ENCODE measurements at places on chromosomes 3 and 15.

DNA sequence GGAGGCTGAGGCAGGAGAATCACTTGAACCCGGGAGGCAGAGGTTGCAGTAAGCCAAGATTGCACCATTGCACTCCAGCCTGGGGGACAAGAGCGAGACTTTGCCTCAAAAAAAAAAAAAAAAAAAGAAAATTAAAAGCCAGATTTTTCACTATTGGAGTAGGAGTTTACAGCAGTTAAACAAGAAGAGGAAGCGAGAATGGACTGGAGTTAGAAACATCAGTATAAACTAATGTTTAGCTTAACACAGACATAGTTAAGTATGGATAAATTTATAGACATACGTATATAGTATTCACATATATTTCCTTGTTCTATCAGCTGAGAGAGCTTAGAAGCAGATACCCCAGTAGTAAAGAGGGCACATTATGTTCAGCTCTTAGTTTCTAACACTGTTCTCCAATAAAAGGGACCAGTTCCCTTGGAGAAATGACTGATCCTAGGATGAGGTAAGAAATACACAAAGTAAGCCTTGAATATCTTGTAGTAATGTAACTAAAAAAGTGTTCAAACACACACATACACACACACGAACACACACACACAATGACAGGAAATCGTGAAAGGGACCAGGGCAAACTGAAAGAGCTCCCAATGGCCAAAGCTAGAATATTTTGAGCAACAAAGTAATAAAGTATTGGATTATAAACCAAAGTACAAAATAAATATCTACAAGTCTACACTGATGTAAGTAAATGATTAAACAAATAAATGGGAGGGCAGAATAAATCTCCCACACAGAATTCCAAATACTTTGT is 25.1 kb downstream of the PIK3CB start:
- DNase-seq = no peak

DNA sequence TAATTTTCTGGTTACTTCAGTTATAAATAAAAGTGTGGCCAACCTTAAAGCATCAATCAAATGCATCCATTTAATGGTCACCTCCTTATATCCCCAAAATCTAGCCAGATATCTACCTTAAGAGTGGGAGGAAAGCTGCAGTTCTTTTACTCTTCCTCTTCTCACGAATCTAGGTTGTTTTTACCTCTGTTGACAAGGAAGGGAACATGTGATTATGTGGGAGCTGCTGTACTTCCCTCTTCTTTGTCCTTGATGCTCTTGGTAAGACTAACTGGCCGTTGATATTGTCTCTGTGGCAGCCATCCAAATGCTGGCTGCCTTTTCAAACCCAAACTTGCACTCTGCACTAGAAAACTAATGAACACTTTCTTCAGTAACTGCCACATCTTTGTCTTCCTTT is 275.3 kb upstream of the CADM2 start:
- DNase-seq = no peak

GRCh38 chr3:31093606-31094005 is 199.1 kb upstream of the GADL1 start:
- no peak for DNase-seq

- DNase-seq = no peak
Measured at GRCh38 chr3:172132159-172132586, 92.8 kb downstream of the FNDC3B start.

DNA sequence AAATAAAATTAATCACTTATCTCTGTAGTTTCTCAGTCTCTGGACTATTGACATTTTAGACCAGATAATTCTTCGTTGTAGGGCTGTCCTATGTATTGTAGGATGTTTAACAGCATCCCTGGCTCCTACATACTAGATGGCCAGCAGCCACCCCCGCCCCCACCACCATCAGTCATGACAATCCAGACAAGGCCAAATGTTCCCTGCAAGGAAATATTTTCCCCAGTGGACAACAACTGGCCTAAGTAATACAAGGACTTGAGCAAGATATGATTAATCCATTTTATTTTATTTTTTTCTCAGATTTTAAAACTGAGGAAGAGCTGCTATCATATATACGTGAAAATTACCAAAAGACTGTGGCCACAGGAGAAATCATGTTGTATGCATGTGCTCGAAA is 23.8 kb downstream of the TICRR start:
- no peak for DNase-seq

DNA sequence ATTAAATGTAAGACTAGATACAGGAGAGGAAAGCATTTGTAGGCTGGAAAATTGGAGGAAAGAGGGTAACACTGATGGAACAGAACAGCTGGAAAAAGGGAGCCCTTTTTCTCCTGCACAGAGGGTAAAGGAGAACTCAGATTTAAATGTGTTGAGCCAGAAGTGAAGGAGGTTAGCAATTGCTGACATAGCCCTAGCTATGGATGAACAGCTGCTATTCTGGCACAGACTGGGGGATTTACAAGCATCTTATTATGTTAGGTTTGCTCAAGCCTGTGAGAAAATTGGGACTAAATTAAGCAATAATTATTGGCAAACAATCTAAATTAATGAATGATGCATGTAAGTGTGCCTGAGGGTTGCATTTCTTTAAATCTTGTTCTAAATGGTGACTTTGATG is 40.6 kb upstream of the PRR20G start:
- DNase-seq = no peak

- DNase-seq = no peak
Measured at GRCh38 chr3:188432802-188433520, 279.0 kb downstream of the LPP start.

GRCh38 chr15:70479785-70480184 is 283.6 kb downstream of the UACA start:
- no peak for DNase-seq

DNA sequence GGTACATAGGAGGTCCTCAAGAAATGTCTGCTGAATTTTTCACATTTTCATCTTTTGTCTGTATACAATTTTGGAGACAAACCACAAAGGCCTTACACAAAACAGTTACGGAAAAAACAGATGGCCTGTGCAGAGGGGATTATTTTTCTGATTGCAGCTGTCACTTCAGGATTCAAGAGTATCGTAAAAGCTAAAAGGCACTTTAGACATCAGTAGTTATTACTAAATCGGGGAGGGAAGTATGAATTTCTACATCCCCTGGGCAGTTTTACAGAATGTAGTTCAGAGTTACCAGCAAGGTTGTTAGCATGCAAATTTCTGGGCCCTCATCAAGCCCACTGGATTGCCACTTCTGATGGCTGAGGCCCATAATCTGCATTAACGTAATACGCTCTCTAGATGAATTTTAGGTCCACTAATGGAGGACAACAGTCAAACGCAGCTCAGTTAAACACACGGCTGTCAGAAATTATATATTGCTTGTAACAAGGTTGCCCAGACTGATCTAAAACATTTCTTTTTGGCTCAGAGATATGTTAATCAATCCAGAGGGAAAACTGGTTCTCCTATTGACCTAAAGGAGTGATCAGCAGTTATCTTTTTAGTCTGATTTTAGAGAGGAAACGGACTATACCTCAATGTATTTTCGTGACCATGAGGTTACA is 1.1 kb downstream of the RIOX2 start:
- DNase-seq = no peak

- DNase-seq = no peak
Measured at GRCh38 chr15:42595626-42596240, 20.3 kb downstream of the STARD9 start.

- DNase-seq = no peak
Measured at GRCh38 chr3:67646586-67647234, 7.7 kb downstream of the SUCLG2 start.

GRCh38 chr3:138782755-138783154 is 52.0 kb downstream of the PIK3CB start:
- DNase-seq = no peak

DNA sequence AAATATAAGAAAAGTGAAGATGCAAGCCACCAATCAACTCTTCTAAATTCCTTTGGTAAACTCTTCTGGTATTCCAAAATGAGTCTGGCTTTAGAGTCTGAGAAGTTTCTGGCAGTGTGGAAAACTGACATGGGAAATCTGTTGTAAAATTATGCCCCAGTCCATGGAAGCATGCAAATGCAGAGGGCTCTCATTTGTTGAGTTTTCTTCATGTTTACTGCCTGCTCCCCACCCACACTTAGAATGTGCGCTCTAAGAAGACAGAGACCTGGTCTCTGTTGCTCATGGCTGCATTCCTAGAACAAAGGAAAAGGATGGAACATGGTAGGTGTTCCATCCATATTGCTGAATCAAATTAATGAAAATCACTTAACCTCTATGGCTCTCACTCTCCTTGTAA is 411.8 kb upstream of the PDZRN3 start:
- no peak for DNase-seq

DNA sequence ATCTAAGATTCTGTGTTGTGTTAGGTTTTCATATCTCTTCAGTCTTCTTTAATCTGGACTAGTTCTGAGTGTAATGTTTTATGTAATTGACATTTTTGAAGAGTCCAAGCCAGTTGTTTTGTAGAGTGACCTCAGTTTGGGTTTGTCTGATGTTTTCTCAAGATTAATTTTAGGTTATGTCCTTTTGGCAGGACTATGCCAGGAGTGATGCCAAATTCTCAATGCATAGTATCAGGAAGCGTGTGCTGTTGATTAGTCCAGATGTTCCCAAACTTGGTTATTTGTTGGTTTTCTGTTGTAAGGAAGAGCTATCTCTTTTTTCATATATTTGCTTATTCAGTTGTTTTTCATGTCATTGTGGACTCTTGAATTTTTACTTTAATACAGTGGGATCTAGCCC is 32.6 kb downstream of the NMD3 start:
- no peak for DNase-seq

- DNase-seq = no peak
Measured at GRCh38 chr3:61055447-61055846, 195.8 kb downstream of the FHIT start.

DNA sequence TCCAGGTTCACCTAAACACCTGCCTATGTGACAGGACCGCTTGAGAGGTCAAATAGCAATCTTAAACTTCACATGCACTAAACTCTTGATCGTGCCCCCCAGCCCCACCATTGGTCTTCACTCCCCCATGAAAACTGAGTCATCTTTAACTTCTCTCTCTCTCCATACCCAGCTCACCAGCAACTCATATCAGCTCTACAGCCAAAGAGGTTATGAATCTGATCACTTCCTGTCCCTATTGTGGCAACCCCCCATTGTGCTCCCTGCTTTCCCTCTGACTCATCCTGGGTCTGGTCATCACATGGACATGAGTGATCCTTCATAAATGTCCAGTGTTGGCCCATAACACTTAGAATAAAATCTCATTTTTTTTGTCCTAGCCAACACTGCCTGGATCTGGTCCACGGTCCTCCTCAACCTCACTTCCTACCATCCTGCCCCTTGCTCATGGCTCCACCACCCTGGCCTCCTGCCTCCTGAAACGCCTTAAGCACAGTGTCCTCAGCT is 103.4 kb upstream of the HACD2 start:
- no peak for DNase-seq

DNA sequence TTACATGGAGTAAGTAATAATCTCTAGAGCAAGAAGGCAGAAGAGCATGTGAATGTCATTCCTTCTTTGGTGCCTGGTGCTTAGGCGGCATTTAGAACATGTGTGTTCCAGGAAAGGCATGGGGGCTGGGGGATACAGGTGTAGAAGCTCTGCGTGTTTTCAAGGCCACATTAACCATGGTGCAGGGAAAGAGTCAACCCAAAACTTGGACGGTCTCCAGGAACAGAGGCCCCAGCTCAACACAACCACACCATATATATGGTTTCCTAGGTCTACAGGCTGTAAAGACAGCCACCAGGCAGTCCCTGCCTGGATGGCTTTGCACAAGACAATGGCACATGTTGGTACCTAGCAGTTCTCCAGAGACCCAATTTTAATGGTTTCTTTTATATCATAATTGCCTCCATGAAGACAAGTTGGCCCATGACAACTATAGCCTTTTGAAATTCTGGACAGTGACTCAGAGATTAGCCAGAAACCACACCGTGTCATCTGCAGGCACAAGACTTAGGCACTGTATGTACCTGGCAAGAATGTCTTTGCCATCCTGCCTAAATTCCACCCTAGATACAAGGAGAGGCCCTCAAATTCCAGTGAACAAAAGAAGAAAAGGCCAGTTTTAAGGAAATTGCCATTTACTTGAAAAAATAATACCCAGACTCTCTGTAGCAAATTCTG is 25.0 kb upstream of the DGKG start:
- no peak for DNase-seq

DNA sequence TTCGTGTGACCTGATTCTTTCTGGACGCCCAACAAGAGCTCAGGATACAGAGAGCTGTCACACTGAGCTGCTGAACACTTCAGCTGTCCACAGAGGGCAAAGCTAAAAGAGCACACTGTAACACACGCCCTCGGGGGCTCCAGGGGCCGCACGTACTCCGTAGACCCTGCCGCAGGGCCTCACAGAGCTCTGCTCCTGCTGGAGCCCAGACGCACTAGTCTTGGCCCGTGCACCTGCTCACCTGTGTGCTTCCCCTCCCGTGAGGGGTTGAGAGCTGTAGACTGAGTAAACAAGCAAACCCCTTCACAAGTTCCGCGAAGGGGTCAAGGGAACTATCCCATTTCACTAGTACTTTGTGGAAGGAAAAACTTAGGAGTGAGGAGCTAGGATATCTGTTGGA is 30.7 kb upstream of the TUSC7 start:
- DNase-seq = no peak

- DNase-seq = no peak
Measured at GRCh38 chr3:32307591-32307990, 69.1 kb downstream of the CMTM8 start.

- no peak for DNase-seq
Measured at GRCh38 chr3:30477149-30477921, 129.1 kb upstream of the TGFBR2 start.

DNA sequence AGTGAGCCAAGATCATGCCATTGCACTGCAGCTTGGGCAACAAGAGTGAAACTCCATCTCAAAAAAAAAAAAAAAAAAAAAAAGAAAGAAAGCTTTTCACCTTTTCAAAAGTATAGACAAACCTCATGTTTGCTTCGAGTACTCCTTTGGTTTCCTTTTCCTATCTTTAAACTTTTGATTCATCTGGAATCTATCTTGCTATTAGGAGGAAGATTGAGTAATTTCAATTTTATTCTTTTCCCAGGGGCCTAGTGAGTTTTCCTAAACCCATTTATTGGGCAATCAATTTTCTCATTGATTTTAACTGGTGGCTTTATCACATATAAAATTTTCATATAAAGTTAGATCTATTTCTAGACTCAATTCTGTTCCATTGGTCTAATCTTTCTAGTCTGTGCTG is 190.5 kb upstream of the VEPH1 start:
- DNase-seq = no peak

DNA sequence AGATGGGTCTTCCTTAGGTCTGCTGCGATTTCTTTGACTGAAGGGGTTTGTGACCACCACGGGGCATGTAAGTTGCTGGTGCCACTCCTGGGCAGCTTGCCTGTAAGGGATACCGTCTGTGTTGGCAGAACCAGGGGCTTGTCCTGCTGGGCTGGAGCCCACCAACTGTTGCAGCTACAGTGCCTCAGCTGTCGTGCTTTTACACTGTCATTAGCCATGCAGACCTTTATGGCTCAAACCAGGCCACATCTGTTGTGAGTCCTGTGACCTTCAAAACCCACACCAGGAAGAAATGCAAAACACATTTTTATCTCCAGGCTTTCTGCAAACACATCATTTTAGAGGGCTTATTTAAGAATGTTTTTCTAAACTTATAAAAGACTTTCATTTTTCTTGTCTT is 168.7 kb downstream of the PTPRG start:
- DNase-seq = no peak

- DNase-seq = no peak
Measured at GRCh38 chr3:71647751-71648150, 64.2 kb upstream of the FOXP1 start.

- DNase-seq = no peak
Measured at GRCh38 chr3:66405701-66406091, 95.1 kb downstream of the LRIG1 start.

- DNase-seq = no peak
Measured at GRCh38 chr3:167694121-167694520, 40.4 kb upstream of the WDR49 start.

Measured in activated naive CD8-positive, alpha-beta T cell treated with anti-CD3 and anti-CD28 coated beads, Interleukin-2, amount 10 ng/mL, durations not matched to agents 7 days and 5 days (primary cell).